H54 (cell line): ENCODE measurements at places on chromosomes 16 and 17.

DNA sequence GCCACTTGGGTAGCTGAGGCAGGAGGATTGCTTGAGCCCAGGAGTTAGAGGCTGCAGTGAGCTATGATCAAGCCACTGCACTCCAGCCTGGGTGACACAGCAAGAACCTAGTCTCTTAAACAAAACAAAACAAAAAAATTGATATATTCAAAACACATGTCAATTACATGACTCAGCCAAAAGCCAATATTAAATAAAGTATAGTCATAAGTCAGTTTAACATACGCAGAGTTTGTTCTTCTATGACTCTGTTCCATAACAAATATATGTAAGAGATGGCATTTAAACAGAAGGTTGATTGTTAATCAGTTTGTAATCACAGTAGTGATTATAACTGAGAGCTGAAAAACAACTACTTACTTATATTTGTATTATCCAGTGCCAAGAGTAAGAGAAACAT is 106.5 kb downstream of the CDH8 start:
- DNase-seq: no peak

GRCh38 chr17:65553646-65554552 is 7.5 kb downstream of the AXIN2 start:
- no peak for DNase-seq

GRCh38 chr17:66790501-66791061 is 44.3 kb upstream of the CACNG5 start:
- DNase-seq: no peak

- peak; percentile 6 for DNase-seq
Measured at GRCh38 chr17:30093463-30094147, 23.0 kb upstream of the NSRP1 start.

DNA sequence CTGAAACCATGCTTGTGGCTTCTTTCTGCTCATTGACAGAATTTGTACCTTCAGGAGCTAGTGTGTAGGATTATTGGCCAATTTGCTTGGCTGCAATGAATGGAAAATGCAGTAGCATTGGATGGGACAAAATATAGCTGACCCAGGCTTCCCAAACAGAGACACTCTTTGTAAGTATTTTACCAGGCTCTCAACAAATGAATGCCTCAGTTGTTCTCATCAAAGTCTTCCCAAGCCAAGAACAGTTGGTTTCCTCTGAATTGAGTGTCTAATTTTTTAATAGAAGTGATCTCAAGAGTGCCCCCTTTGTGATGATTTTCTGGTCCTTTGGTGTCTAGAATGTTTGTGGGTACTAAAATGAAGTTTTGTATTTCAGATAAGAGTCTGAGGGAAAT is 140.9 kb downstream of the SHISA9 start:
- DNase-seq: no peak

DNA sequence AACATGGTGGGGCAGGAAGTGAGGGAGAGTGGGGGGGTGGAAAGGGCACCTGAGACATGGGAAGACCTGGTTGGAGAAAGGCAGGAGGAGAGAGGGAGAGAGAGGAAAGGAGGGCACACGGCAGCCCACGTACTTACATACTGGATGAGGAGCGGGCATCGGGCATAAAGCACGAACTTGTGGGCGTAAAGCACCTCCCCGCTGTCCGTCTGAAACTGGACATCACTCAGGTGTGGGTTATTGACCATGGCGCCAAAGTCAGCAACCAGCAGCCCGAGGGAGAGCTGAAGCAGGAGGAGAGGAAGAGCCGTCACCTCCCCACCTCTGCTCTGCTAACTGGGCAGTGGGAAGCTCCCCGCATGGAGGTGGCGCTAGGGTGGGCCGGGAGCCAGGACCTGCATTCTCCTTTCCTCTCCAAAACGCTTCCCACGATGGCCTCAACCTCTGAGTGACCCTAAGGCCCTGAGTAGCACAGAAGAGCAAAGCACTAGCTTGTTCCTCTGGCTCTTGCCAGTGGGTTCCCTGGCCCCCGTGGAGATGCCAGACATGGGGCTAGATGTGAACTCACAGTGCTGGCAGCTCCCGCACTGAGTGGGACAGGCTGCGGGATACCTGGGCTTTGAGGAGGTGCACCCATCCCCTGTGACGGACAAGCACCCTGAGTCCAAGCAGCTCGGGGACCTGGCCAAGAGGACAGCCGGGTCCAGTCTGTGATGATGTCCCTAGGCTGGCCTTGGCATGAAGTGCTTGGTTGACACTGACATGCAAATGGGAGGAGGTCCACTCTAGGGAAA is 16.9 kb downstream of the SLX4 start:
- no peak for DNase-seq

- DNase-seq: no peak
Measured at GRCh38 chr16:69055008-69055407, 50.4 kb upstream of the HAS3 start.

GRCh38 chr16:15510992-15511391 is 76.6 kb downstream of the BMERB1 start:
- DNase-seq: no peak

DNA sequence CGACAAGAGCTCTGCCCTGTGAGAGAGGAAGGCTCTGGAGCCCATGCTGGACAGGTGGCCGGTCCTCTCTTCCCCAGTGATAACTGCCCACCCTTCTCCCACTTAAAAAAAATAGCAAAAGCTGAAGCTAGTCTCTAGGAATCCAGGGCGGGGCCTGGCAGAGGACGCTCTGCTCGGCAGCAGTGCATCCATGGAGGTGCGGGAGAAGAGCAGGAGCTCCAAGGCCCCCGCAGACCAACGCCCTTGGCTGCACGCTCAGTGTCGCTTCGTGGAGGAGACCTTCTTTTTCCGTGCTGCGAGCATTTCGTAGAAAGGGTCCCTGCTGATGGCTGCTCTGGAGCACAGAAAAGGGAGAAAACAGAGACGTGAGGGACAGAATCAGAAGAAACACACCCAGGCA is 98.6 kb upstream of the DNAH17 start:
- no peak for DNase-seq

DNA sequence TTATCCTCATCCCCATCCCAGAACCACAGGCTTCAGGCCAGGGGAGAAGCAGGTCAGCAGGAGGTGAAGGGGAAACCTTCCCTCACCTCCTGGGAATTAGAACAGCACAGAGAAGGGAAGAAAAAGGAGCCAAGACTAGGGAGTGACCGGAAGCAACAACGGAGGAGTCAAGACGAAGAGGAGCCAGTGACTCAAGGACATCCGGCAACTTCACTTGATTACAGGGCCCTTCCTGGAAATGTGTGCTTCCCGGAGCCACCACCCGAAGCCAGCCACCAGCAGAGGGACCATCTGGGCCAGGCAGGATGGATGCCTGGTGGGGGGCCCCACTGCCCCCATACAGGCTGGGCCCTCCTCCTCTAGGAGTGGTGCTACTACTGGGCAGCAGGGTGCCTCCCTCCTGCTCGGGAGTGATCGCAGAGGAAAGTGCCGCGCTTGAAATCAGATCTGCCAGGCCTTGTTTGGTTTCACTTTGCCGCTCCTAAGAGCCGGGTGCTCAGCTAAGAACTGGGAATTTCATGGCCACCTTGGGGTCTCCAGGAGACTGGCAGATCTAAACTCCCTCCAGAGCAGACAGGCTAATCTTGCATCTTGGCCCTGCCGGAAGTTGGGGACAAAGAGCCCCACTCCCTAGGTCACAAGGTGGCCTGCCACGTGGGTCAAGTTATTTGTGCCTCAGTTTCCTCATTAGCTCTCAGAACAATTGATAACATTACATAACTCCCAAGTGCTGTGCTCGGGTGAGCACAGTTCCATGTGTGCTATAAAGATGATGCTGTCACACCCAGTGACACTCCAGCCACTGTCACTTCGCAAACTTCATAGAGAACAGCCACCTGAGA is 6.6 kb downstream of the CDC42EP4 start:
- DNase-seq: peak; percentile 73

DNA sequence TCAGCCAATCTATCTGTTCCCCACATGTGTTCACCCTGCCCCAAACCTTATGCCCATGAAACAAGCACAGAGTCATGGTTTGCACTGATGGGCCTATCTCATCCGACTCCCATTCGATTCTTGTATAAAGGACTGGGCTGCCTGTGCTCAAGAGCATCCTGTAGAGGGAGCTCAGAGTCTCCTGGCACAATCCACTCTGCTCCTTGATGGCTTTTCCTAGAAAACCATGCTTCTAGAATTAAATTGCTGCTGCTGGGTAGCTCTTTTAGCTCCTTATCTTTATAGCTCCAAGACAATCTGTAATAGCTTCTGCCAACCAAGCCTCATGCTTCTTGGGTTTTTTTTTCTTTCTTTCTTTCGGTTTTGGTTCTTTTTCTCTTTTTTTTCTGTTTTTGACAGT is 9.7 kb downstream of the ZNF19 start:
- DNase-seq: no peak
